ENCODE measurements at places on chromosomes 2 and 18.
A peak's percentile ranks its signal among the peaks of the same experiment; 100 is the strongest.

GRCh38 chr2:102841107-102841840 is 79.4 kb downstream of the TMEM182 start:
- DNase-seq = peak; percentile 48

DNA sequence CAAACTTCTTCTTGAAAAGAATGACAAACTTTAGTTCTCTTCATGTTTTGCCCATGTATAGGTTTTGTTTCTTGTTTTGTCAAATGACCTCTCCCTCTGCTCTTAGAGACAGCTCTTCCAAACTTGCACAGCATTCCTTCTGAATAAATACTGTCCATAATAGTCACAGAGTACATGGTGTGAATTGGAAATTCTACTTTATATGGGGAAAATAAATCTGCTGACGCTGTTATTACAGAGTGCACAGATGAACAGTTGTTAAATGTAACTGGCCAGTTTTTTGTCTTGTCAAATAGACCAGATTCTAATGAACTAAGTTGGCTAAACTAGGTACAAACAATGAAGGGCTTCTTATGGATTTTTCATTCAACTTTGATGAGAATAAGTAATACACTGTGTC is 115.8 kb upstream of the DTNA start:
- DNase-seq = no peak

DNA sequence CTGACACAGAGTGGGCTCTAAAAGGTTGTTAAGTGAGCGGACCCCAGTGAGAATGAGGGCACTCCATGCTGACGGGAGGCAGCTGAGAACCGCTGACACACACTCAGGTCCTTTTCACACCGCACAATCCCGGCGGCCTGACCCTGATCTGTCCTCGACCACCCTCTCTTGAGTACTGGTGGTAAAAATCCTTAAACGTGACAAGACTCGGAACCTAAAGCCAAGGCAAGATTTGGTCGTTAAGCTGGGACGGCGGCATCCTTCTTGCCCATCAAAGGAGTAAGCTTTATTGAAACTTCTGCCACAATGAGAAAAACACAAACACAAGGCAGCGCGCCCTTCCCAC is 569 bp downstream of the TMX3 start:
- DNase-seq = peak; percentile 63

GRCh38 chr18:77254711-77255405 is 5.2 kb downstream of the GALR1 start:
- DNase-seq = no peak

GRCh38 chr18:35345460-35345921 is 1.3 kb upstream of the ZNF24 start:
- no peak for DNase-seq

DNA sequence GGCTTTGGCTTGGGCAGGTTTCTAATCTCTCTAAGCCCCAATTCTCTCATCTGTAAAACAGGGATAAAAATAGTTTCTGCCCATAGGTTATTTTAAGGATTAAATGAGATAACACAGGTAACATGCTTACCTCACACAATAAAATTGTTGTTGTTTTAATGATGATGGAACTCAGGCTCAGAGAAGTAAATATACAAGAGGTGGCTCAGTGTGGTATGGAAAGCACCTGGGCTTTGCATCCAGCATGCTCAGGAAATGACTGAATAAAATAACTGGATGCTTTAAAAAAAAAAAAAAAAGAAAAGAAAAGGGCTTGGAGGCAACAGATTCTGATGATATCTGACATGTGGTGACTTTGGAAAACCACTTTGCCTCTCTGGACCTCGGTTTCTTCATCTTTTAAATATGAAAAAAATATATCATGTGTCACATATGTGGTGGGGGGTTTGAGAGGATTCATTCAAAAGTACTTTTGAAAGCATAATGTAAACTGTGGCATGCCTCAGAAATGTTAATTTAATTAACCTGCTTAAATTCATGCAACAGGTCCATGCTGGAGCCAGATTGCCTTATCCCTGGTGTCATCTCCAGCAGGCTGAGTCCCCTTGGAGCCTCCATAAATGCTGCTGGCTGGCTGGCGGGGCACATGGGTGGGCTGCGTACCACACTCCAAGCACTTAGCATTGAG is 112.8 kb upstream of the CDC42EP3 start:
- DNase-seq = no peak

DNA sequence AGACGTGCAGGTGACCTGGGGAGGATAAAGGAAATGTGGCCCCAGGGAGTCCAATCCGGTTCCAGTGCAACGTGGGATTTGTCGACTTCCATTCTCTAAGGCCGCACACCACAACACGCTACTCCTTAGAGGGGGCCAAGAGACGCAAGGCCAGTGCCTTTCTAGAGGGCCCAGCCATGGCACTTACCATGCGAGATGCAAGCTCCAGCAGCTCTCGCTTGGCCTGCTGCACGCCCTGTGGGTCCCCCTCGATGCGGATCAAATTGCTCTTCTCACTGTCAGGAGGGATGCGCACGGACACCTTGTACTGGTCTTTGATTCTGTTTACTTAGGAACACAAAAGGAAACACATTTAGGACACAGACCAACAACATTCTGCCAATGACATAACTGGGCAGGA is 61.2 kb downstream of the ANO7 start:
- no peak for DNase-seq

All from NCI-H526 (cell line).